ENCODE measurements at places on chromosomes 1 and 21.

GRCh38 chr21:36522219-36522808 lies 42.4 kb upstream of the CLDN14 start:
- DNase-seq: no peak

DNA sequence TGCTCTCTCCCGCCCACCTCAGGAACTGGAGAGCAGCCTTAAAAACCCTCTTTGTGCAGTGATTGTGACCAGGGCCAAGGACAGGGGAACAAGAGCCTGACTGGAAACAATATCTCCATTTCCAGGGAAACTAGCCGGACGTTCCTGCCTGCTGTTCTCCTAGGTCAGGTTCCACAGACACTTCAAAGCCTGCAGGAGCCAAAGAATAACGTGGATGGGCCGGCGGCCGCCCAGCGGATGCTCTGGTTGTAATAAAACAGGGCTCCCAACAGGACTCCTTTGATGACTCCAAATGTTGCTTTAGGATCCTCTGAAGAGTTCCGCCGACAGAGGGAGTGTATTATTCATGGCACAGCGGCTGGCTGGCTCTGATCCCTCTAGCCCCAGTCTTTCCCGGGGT lies 162.2 kb downstream of the PLXNA2 start:
- DNase-seq: no peak

- DNase-seq: no peak
Measured at GRCh38 chr21:18118566-18118965, 126.1 kb upstream of the CHODL start.

DNA sequence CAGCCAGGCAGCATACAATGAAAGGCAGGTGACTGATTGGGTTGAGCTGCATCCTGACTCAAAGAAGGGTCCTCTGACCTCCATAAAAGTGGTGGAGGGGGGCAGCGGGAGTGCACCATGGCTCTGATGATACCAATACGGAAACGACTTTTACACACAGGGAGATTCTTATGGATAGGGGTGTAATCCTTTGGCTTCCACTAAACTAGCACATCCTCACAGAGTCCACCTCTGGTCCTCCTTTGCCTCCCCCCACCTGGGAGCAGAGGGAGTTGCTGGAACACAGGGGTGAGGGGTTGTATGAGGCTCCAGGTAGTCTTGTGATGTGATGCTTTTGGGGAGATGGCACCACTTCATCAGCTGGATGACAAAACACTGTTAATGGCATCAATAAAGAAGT lies 361.0 kb downstream of the BARHL2 start:
- no peak for DNase-seq

- no peak for DNase-seq
Measured at GRCh38 chr1:94768036-94768435, 52.1 kb upstream of the SLC44A3 start.

- no peak for DNase-seq
Measured at GRCh38 chr1:215023155-215023832, 59.2 kb upstream of the KCNK2 start.

- no peak for DNase-seq
Measured at GRCh38 chr1:36555041-36555440, 72.3 kb upstream of the CSF3R start.

- DNase-seq: no peak
Measured at GRCh38 chr1:23732363-23733224, 10.7 kb upstream of the ELOA start.

GRCh38 chr1:170537798-170538503 lies 6.0 kb downstream of the GORAB start:
- DNase-seq: no peak

GRCh38 chr1:220877377-220878095 lies 1.7 kb upstream of the HLX start:
- DNase-seq: no peak

DNA sequence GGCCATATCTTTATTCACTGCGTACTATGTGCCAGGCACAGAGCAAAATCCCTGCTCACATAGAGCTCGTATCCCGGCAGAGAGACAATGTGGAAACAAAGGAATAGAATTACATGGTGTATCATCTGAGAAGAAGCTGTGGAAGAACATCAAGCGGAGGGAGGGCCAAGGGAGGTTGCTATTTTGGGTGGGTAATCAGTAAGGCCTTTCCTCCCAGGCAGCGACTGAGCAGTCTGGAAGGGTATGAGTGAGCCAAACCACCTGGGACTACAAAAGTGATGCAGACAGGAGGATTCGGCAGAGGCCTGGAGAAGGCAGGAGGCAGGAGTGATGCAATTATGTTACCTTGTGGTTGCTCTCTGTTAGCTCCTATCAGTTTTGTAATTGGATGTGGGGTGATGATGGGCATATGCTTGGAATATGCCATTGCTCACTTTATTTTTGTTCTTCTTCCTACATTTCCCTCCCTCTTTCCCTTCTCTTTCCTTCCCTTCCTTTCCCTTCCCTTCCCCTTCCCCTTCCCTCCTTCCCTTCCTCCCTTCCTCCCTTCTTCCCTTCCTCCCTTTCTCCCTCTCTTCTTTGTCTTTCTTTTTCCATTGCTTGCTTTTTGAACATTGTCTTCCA lies 172.9 kb downstream of the DISC1 start:
- no peak for DNase-seq

- no peak for DNase-seq
Measured at GRCh38 chr1:23081376-23081775, 62.1 kb downstream of the KDM1A start.

GRCh38 chr1:31583082-31583994 lies 7.0 kb downstream of the TINAGL1 start:
- no peak for DNase-seq

DNA sequence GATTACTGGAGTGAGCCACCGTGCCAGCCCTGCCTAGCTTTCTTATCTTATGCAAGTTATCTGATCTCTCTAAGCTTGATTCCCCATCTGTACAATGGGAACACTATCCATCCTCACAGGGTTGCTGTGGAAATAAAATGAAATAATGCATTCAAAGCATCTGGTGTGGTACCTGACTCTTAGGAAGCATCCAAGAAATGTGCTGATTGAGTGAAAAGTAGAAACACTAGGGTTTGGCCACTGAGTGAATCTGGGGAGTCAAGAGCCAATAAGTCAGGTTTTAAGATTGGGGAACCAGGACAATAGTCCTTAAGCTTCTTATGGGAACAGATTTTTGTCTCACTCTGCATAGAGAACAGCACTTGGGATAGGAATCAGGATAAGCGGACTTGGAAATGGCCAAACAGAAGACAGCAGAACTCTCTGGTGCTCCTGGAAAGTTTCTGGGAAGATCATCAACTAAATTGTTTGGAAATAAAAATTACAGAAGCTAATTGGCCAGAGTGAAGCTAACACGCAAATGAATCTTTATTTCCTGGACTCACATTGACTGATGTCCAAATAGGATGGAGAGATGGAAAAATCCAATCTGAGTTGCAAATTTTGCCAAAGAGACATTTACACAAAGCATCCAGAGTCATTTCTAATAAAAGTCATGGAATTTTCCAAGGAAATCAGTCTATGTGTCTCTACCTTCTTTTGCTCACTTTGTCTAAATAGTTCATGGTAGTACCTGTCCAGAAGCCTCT lies 3.3 kb downstream of the PAFAH2 start:
- DNase-seq: no peak

- DNase-seq: no peak
Measured at GRCh38 chr1:93659822-93660503, 21.7 kb downstream of the BCAR3 start.

GRCh38 chr1:173827611-173828010 lies 2.9 kb upstream of the CENPL start:
- no peak for DNase-seq

- DNase-seq: no peak
Measured at GRCh38 chr1:156095906-156096508, 13.7 kb upstream of the MEX3A start.

Measured in glomerular endothelial cell (primary cell).